AG09319 (cell line): ENCODE measurements at places on chromosomes 16 and 17.

- DNase-seq: no peak
Observed at GRCh38 chr17:75635610-75636202, 2.5 kb downstream of the SMIM5 start.

GRCh38 chr16:84897911-84898377 lies 78.2 kb downstream of the CRISPLD2 start:
- no peak for DNase-seq

- DNase-seq: no peak
Observed at GRCh38 chr16:13528691-13529090, 391.3 kb upstream of the ERCC4 start.

DNA sequence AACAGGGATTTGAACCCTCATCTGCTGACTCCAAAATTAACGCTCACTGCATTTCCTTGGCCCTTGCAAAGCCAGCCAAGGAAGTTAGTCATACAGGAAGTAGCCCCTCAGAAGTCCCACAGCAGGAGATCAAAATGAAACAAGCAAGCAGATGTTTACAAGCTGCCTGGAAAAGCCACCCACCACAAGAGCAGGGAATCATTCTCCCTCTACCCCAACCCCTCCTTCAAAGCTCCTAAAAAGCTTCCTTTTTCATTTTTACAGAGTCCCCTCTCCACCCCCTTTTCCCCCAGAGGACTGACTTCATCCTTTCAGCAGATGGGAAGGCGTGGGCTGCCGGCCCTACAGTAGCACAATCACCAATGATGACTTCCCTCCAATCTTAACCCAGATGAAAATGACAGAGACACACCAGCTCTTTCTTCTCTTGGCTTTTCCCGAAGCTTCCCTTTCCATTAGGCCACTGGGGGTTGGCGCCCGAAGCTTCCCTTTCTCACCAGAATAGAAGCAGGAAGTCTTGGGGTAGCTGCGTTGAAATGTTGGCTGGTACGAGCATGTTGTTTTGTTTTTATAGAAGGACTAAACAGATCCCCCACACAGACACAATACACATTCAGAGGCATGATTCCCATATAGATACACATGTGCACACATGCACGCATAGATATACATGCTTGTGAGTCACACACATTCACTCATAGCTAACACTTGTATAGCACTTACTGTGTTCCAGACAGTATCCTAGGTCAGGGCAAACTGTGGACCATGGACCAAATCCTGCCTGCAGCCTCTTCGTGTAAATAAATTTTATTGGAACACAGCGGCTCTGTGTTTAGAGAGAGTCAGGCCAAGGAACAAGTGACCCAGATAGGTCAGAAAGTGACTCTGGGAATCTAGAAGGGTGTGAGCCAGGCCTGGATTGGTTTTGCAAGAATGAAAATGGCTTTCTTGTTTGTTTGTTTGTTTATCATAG lies 17.4 kb downstream of the ITPRIPL2 start:
- no peak for DNase-seq

DNA sequence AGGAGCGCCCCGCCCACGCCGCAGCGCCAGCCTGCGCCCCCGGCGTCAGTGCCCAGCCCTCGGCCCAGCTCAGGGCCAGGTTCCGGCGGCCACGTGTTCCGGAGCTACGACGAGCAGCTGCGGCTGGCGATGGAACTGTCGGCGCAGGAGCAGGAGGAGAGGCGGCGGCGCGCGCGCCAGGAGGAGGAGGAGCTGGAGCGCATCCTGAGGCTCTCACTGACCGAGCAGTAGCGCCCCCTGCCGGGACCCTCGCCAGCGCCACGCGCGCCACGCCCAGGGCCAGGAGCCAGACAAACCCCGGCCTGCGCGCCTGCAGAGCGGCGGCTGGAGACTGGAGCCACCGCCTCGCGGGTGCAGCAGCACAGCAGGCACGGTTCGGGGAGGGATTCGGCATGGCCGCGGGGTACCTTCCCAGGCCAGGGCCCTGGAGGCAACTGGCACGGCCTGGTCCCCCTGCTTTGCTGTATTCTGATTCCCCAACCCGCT lies 9.3 kb downstream of the CORO6 start:
- DNase-seq: no peak

GRCh38 chr16:4544473-4544872 lies 5.9 kb upstream of the CDIP1 start:
- no peak for DNase-seq

GRCh38 chr16:82936941-82937551 lies 310.3 kb downstream of the CDH13 start:
- no peak for DNase-seq

GRCh38 chr17:61683466-61683865 lies 92.4 kb upstream of the NACA2 start:
- DNase-seq: no peak

DNA sequence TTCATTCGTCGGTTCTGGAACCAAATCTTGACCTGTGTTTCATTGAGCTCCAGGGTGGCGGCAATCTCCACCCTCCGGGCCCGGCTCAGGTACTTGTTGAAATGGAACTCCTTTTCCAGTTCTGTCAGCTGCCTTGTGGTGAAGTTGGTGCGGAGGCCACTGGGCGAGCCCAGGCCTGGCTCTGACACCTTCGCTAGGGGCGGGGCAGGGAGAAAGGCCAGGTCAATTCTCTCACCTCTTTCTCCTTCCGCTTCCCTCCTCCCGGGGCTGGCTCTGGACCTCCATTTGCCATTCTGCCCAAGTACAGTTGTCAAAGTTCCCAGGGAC lies 1.2 kb downstream of the HOXB1 start:
- no peak for DNase-seq

DNA sequence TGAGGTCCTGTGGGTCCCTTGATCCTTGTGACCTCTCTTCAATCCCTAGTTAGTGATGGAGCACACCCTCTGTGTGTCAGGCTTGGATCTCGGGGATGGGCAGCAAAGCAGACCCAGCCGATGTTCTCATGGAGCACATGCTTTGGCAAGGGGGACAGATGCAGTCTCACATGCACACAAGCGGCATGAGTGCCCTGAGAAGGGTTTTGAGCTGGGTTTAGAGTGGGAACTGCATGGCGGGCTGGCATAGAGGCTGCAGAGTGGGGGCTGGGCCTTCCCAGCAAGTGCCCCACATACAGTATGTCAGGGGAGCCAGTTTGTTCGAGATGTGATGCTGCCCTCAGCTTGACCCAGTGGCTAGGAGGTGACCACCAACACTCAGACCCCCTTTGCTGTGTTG lies 41.6 kb downstream of the B9D1 start:
- no peak for DNase-seq

- no peak for DNase-seq
Observed at GRCh38 chr16:57477531-57478202, 8.6 kb downstream of the DOK4 start.

DNA sequence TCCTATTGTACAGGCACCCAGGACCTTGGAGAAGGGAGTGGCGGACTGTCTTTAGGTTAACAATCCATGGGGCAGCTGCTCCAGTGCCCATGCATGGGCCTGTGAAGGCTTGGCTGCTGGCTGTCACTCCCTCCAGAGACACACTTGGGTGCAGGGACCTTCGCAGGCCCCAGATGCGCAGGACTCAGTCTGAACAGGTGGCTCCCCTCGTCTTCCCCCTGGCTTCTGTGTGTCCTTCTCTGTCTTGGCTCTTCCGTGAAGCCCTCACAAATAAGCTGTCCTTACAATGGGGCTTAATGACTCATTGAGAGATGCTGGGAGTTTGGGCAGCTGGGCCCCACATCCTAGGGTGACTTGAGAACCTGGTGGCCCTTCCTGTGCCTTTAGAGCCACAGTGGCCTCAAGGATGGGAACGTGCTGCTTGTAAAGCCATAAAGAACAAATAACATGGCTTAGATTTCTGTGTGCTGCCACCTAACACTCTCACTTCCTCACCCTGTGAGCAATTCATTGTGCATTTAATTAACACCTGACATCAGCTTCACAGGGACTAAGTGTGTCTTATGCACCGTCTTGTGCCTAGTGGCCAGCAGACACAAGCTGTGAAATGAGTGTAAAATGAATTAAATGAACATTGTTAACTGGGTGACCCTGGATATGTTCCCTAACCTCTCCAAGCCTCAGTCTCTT lies 340.7 kb downstream of the SNX29 start:
- no peak for DNase-seq

DNA sequence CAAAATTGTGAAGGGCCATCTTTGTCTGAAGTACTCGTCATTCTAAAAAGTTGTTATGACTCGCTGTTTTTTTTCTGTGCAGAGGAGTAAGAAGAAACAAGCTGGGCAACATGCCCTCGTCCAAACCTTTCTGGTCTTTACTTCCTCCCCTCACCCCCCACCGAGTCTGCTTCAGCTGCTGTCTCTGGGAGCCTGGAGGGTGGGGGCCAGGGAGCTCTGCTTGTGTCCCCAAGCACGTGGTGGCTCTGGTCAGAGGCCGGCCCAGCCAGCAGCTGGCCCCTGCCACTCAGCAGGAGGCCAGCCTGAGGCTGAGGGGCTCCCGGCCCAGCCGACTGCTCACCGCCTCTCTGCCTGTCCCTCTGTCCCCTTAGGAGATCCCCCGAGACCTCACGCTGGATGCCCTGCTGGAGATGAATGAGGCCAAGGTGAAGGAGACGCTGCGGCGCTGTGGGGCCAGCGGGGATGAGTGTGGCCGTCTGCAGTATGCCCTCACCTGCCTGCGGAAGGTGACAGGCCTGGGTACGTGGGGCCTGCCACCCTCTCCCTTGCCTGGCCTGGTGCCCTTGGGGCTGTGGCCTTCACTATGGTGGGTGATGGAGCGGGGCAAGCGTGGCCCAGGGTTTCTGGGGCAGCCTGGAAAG lies 53.7 kb upstream of the LGALS9 start:
- no peak for DNase-seq

DNA sequence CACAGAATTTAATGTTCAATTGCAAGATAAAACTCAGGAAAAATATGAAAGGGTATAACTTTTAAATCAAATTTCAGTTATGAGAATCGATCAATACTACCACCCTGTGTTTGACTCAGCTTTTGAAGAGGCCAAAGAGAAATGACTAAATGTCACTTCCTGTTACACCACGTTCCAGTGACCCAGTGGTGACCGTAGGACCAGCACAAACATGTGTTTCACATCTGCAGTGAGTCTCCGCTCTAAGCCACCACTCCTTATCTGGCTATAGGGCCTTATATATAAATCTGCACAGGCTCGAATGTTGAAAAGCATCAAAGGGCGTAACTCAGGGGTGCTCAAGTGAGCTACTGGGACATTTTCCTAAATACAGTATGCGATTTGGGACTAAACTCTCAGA lies 36.1 kb downstream of the CYB5D2 start:
- DNase-seq: no peak
